Activated CD8-positive, alpha-beta memory T cell treated with anti-CD3 and anti-CD28 coated beads for 4 hours (primary cell): ENCODE measurements at places on chromosomes 12 and 14.

GRCh38 chr12:15205341-15206010, 15.7 kb downstream of the RERG start:
- no peak for DNase-seq

GRCh38 chr14:104542871-104543830, 36.4 kb upstream of the C14orf180 start:
- no peak for DNase-seq

- DNase-seq, result no peak
These were observed 32.5 kb downstream of the MMP17 start for GRCh38 chr12:131860472-131861260.

GRCh38 chr14:81963846-81964245, 430.2 kb upstream of the SEL1L start:
- DNase-seq, result no peak

- DNase-seq, result no peak
These were observed 20.5 kb downstream of the ZBTB42 start for GRCh38 chr14:104821229-104821945.

DNA sequence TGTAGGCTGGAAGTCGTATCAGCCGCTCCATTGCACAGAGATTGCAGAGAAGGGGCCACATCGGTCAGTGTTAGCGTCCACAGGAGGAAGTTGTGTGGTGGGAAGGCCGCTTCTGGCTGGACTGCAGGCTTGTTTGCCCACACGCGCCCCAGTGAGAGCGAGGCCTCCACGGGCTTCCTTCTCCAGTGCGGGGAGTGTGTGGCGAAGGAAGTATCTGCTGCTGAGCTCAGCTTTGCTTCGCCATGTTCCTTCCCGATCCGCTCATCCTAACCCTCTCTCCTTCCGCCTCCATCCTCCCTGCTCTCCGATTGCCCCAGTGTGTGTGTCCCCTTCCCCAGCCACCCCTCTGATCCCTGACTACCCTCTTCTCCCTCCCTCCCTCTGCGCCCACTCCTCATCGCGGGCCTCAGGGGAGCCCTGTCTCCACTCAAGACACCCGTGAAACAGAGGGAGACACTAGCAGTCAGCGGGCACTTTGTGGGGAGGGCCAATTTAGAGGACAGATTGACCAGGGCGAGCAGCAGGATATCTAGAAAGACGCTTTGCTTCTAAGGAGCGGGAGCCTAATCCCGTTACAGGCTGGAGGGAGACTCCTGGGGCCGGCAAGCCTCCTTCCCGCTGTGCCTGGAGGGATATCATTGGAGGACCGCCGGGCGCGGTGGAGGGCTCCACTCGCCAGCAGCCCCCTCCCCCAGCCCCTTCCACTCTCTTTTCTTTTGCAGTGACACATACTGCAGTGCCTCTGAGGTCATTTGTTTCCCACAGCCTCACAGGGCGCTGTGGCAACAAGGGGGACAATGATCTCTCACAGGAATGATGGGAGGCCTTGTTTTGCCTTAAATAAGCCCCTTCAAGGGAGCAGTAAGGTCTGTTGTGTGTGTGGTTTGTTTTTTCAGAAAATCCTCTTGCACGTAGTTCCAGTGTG, 428.8 kb downstream of the ZFP36L1 start:
- no peak for DNase-seq

- DNase-seq, result no peak
These were observed 23.7 kb downstream of the LEMD3 start for GRCh38 chr12:65192963-65193516.

GRCh38 chr12:121443193-121443870, 43.4 kb downstream of the RNF34 start:
- peak; percentile 36 for DNase-seq

GRCh38 chr12:109239179-109239578, 69.9 kb downstream of the FOXN4 start:
- no peak for DNase-seq
